ENCODE measurements at places on chromosomes 2 and 18.

DNA sequence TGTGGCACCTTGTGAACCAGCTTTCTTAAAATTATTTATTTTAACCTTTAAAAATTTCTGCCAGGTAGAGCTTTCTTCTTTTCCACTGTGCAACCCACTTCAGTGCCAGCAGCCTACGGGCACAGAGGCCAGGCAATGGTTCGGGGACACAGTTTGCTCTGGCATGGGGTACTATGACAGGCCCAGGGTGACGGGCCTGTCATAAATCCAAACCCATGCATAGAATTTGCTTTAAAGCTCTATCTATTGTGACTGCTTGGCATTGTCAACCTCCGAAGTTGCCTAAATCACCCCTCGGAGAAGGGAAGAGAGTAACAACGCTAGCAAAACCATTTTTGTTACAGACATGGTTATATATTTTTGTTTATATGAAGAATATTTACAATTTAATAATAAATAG lies 1.5 kb downstream of the ODC1 start:
- DNase-seq: no peak

DNA sequence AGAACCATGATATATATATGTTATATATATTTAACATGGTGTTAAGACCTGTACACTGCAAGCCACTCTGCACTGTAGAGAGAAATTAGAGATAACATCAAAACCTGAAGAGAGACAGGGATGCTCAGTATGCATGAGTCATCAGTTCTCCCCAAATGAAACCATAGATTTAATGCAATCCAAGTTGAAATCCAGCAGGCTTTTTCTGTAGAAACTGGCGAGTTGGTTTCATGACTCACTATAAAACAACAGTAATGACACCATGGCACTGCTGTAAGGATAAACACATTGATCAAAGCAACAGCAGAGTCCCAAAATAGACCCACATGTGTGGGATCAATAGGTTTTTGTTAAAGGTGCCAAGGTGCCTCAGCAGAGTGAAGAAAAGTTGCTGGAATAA lies 65.8 kb downstream of the RTP5 start:
- no peak for DNase-seq

GRCh38 chr18:37711766-37712505 lies 146.3 kb upstream of the CELF4 start:
- DNase-seq: no peak

DNA sequence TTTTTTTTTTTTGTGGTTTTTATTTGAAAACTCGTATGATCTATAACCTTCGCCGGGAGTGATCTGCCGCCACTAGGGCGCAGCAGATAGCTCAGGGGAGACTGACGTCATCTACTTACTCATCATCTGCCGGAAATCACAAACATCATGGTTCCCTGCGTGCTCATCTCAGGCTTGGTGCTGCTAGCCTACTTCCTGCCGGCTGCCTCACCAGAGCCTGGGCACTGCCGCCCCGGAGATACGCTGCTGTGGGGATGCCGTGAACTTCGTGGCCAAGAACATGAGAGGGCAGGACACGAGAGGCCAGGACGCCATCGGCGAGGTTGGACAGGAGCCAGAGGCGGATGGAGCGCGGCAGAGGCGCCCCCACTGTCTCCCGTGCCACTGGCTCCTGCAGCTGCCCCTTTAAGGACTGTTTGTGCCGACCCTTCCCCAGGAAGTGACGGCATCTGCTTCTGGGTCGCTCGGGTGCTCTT lies 68.8 kb downstream of the DOK6 start:
- DNase-seq: peak; percentile 4

- DNase-seq: no peak
These were observed 75.3 kb downstream of the RTP5 start for GRCh38 chr2:241944821-241945220.

- no peak for DNase-seq
These were observed 333.1 kb downstream of the RND3 start for GRCh38 chr2:150154308-150154797.

- no peak for DNase-seq
These were observed 32.9 kb downstream of the CENPO start for GRCh38 chr2:24825883-24826772.

- no peak for DNase-seq
These were observed 43.1 kb upstream of the PTH2R start for GRCh38 chr2:208363485-208363884.
